Umbilical cord (tissue), 2 donors: ENCODE measurements at places on chromosomes 11 and 22.

DNA sequence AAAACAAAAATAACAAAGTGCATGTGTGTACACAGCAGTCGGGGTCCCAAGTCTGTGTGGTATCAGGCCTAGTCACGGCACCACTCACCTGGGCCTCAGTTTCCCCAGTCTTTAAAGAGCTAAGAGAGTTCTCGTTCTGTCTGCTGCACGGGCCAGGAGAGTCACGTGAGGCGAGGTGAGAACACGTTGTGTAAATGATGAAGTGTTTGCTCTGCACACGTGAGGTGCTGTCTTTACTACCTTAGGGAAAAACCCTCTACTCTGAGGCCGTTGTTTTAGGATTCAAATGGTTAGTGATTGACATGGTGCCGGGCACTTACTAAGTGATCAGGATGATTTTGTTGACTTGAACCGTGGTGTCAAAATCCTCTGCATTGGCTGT, 86.5 kb upstream of the PPARA start:
- DNase-seq: no peak

- DNase-seq: no peak
Measured at GRCh38 chr11:79925570-79925969, 484.7 kb upstream of the TENM4 start.

DNA sequence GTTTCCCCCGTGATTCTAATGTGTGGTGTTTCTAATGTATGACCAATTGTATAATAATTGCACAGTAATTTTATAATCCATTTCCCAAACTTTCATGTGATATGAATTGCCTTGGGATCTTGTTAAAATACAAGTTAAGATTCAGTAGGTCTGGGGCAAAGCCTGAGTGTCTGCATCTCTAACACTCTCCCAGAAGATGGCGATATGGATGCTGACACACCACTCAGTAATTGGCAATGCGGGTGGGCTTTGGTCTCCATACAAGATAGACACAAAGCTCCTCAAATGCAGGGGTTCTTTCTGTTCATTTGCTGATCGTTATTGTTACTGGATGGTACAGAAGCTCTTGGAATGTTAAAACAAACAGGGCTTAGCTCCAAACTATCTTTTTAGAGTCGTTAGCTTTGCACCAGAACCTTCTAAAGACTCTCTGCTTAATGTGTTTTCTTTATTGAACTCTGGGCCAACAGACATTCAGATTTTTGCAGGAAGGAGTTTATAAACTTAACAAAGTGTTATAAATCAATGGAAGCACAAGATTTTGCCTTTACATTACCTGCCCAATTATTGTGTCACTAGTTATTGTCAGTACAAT, 45.4 kb upstream of the ANO3 start:
- peak; percentile 21 for DNase-seq

- no peak for DNase-seq
Measured at GRCh38 chr11:9609841-9610240, 36.4 kb downstream of the WEE1 start.

- DNase-seq: peak; percentile 36
Measured at GRCh38 chr11:128294671-128295050, 292.7 kb downstream of the ETS1 start.

DNA sequence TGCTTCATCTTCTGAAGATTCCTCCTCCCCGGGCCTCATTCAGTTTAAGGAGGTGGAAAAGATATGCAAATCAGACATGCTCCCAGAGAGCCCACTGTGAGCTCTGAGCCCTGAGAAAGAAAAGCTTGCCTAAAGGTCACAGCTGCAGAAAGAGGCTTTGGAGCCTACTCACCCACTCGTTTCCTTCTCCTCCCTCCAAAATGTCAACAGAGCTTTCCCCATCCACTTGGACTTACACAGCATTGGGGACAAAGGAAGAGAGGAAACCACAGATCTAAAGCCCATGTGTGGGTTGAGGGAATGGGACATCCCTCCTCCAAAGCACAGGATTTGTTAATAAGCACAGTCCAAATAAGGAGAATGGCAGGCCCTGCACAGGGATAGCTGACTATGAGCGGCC, 158.4 kb downstream of the ETS1 start:
- DNase-seq: no peak

DNA sequence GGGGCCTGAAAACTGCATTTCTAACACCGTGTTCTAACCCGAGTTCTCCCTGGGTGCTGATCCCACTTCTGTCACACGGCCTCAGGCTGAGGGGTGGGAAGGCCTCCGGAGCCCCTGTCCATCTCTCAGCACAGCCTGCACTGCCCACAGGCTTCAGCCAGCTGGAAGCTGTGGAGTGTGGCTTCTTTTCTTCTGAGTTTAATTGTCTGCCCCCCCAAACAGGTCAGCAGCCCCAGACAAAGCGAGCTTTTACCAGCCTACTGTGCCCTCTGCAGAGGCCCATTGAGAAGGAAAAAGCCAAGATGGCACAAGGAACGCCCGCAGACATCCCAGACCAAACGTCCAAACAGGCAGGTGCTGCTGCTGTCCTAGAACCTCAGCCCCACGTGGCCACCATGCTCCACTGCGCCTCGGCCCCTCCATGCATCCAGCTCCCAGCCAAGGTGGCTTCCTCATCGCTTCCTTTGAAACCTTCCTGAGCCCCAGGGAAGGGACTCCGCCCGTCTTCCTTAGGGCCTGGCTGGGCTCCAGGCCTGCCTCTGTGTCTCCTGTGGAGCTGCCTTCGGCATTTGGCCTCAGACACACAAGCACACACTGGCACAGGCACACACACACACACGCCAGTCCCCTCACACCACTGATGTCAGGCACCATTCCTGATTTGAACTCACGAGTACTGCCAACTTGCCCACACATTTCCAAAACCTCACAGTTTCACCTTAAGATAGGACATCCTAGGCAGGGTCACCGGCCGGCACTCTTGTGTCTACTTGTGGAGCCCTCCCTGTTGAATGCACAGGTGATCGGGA, 1.7 kb downstream of the MOB2 start:
- no peak for DNase-seq

DNA sequence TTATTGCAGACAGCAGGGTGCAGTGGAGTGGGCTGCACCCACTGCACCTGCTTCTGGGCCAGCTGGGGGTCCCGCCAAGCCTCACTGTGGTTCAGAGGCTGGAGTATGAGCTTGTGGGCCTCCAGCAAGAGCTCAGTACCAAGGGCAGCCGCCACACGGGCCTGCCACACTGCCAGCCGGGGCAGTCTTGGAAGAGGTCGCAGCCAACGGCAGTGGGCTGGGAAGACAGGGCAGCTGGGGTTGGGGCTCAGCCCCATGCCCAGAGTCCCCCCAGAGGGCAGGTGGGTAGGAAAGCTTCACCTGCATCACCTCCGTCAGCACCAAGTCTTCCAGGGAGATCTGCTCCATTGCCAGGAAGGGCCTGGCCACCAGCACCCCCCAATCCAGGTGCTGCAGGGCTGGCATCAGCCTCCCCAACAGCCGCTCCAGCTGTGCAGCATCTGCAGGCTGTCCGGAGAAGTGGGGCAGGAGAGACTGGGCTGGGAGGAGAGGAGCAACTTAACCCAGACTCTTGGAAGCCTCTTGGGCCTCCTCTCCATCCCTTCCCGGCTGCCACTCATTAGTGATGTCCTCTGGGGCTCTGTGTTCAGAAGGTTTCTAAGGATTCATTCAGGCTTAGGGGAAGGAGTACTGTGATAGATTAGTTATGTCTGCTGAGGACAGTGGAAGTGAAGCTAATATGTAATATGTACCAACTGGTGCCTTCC, 1.1 kb upstream of the GSTT4 start:
- DNase-seq: no peak

GRCh38 chr22:49306632-49307480, 520.8 kb downstream of the BRD1 start:
- no peak for DNase-seq

GRCh38 chr11:79182794-79183193, 258.0 kb downstream of the TENM4 start:
- no peak for DNase-seq

GRCh38 chr11:44789496-44789895, 62.7 kb downstream of the TSPAN18 start:
- DNase-seq: no peak

GRCh38 chr11:59463190-59463641, 6.5 kb downstream of the OR4D6 start:
- peak; percentile 28 for DNase-seq

- no peak for DNase-seq
Measured at GRCh38 chr11:35144136-35144741, 5.3 kb downstream of the CD44 start.

- DNase-seq: no peak
Measured at GRCh38 chr22:39277142-39277607, 32.4 kb upstream of the PDGFB start.

GRCh38 chr11:19891022-19891421, 178.4 kb downstream of the NAV2 start:
- DNase-seq: peak; percentile 26

- peak; percentile 47 for DNase-seq
Measured at GRCh38 chr11:125371431-125371935, 124.6 kb downstream of the FEZ1 start.

DNA sequence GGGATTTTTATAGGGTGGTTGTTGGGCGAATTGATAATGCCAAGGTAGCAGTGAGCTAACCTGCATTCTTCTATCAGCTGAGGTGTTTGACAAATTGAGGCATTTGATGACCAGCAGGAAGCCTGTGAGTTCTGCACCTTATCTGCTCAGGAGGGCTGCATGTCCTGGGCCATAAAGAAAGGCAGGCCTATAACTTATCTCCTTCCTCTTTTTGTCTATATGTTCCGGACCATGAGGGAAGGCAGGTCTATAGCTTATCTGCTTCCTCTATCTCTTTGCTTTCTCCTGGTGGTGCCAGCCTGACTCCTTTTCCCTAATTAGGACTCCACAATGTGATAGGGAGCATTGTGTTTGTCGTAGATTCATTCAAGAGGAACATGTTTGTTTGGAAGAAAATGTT, 8.6 kb upstream of the JAM3 start:
- DNase-seq: no peak

DNA sequence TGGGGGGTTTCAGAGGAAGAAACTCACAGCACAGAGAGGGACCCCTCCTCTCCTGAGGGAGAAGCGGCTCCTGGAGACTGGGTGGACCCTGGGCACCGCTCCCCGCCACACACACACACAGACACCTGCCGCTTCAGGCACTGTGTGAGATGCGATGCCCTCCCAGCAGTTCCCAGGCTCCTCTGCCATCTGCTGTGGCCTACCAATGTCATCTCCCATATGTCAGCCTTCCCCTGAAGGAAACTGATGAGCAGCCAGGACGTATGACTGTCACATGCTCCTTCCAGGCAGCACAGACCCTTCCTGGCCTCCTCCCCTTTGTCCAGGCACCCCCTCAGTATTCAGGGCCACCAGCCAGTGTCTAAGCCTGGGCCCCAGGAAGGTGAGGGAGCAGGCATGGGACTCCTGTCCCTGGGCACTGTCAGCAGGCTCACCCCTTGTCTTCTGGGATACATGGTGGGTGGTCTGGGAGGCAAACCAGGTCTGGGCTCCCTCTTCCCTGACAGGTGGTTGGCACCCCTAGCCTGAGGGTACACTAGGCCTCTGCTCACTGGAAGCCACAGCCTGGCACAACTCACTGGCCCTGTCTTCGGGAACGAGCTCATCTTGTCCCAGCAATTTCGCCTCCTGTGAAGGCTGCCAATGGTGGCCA, 11.8 kb upstream of the BCR start:
- no peak for DNase-seq

- DNase-seq: no peak
Measured at GRCh38 chr11:16015741-16016467, 340.4 kb downstream of the SOX6 start.

DNA sequence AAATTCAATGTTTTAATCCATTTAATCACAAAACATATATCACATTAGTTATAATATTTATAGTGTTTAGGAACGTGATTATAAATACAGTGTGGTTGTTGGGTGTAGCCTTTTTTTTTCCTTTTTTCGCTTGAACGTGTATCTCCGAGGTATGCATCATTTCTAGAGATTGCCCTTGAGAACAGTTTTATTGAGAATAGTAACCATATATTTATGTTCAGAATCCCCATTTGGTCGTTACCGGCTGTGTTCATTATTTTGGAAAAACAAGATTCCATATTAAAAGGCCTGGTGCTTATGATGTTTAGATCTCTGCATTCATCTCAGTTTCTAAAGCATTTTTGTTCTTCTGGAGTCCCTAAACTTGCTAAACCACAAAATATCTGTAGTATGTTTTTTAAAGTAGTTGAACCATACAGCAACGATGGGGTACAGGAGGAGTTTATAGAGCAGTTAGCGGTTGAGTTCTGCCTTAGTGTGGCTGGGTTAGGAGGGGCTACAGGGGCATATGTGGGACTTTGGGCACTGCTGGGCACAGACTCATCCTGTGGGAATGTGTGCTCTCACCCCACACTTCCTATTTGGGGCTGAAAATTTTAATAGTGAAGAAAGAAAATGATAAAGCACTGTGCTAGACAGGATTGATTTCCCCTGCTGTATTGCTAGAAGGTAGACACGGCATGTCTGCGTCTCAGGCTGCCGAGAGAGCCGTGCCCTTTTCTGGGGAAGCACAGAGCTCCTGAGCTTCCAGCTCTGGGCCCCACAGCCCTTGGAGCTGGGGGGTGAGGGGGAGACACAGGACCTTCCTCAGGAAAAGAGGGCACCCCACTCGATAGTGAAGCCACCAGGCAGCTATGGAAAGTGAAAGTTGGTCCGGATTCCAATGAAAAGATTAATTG, 81.5 kb upstream of the PPARA start:
- DNase-seq: no peak

DNA sequence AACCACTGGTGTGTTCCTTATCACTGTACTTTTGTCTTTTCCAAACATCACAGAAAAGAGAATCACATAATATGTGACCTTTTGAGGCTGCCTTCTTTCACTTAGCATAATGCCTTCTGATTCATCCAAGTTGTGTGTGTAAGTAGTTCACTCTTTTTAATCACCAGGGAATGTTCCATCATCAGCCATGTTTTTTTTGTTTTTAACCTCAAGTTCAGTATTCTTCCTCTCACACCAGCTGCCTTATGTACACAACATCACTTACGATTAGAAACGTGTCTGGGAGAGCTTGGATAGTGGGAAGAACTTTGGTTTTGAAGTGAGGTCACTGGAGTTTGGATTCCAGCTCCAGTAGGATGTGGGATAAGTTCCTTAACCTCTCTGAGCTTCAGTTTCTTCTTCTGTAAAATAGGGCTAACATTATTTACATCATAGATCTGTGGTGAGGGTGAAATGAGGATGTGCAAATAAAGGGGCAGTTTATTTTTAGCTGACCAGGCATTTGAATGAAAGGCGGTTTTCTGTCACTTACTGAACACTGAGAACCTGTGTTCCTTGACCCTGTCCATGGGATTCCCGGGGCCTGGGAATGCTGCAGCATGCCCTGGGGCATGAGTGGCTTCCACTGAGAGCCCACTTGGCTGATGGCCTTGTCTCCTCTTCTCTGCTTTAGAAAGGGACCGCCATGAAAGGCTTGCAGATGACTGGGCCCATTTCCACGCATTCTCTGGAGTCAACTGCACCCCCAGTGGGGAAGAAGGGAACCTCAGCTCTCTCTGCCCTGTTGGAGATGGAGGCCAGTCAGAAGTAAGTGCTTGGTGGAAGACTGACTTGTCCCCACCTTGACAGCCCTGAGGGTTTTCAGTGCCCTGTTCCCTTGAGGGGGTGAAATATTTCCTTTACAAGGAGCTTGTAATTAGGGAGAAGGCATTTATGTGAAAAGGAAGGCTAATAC, 92.6 kb downstream of the DEPDC5 start:
- no peak for DNase-seq

GRCh38 chr11:105197071-105197815, 57.7 kb upstream of the CARD18 start:
- no peak for DNase-seq
